ENCODE measurements at places on chromosomes 3 and 15.
A peak's percentile ranks its signal among the peaks of the same experiment; 100 is the strongest.

DNA sequence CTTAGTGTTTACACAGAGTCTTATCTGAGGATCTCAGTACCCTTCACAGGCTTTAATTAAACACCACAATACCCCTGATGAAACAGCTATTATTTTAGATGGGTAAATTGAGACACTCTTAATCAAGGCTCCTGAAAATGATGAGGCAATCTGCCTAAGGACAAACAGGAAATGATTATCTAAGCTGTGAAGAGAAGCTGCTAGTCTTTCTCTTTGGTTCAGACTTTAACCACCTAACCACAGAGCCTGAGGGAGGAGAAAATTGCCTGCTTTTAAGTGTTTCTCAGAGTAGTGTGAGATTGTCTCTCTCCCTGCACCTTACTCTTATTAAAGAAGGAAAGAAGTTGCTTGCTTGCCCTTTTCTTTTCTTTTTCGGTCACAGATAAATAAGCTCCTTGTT, 364.3 kb upstream of the ADAMTS9 start:
- DNase-seq = no peak

GRCh38 chr3:197750858-197751737, 1.4 kb downstream of the FYTTD1 start:
- no peak for DNase-seq

GRCh38 chr3:159787794-159788205, 200.8 kb upstream of the IL12A start:
- DNase-seq = no peak

- no peak for DNase-seq
These were observed 429.8 kb upstream of the PDZRN3 start for GRCh38 chr3:74054566-74054965.

GRCh38 chr15:63509056-63509954, 4.9 kb downstream of the USP3 start:
- no peak for DNase-seq

- no peak for DNase-seq
These were observed 51.9 kb downstream of the SLC41A3 start for GRCh38 chr3:126031981-126032471.

GRCh38 chr3:62805580-62806277, 69.5 kb downstream of the CADPS start:
- DNase-seq = no peak

DNA sequence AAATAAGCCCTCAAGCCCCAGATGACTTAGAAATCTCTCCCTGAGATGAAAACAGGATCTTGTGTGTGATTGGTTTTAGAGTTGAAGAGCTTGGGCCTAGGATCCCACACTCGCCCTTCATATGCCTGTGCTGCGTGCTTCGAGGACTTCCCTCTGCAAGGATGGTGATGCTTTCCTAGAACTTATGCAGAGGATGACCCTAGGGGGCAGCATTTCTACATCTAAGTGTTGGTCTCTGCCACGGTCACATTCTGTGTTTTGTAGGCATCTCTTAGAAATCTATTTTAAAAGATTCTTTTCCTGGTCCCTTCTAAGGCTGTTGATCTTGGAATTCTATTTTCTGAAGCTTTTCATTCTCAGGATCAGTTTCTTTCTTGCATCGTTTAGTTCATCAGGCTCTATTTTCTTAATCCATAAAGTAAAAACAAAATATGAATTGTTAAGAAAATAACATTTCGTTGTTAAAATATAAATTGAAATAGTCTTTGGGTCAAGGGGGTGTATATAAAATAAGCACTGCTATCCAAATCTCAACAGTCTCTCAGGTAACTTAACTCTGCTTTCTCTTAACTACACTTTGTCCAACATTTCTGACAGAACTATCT, 45.7 kb downstream of the WDR76 start:
- DNase-seq = no peak

- peak; percentile 3 for DNase-seq
These were observed 11.4 kb downstream of the FAM174B start for GRCh38 chr15:92643849-92644815.

DNA sequence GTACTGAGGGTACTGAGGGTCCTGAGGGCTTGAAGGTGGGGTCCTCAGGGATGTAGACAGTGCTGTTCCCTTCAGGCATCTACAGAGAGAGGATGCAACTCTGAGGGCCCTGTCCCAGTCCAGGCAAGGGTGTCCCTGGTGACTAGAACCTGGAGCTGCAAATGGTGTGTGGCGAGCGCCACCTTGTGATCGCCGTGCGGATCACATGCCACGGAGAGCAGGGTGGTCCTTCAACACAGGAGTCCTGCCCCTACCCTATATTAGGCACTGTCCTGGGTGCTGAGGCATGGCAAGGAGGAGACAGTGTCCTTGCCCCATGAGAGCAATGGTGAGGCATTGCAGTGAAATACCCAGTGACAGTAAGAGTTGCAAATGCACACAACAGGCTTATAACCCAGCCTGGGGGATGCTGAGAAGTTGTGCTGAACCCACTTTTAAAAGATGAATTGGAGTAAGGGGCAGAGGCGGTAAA, 23.6 kb downstream of the RHCG start:
- DNase-seq = no peak

DNA sequence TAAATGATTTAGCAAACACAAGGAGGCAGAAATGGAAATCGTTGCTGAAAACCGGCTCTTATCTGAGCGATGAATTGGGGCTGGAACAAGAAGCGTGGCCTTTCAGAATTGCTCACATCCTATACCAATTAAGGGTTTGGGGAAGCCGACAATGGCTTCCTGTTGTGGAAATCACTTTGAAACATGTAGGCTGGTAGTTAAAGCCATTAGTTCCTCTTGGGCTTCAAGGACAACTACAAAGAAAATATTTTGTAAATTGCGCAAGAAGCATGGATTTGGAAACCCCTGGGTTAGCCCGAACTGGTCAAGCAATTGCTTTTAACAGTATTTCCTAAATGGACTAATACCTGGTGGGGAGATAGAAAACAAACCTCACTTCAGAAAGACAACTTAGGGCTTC, 182.4 kb downstream of the ADAMTS9 start:
- no peak for DNase-seq

DNA sequence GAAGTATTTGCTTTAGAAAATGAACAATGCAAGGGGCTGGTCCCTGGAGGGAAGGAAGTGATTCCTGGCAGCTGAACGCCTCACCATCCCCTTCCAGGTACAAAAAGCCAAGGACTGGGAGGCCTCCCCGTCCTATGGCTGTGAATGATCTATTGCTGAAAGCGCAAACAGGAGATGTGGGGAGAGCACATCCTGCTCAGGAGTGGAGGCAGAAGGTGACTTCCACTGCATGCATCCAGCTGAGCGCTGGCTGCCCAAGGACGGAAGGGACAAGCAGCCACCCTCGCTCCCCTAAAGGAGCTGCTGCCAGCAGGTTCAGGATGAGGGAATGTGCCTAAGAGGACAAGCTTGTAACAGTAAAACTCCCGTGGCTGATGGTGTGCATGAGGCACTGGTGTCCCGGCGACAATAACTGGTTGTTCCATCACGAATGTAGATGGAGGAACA, 41.4 kb downstream of the ABTB1 start:
- DNase-seq = peak; percentile 69

GRCh38 chr3:194964809-194965208, 279.1 kb downstream of the FAM43A start:
- DNase-seq = no peak

GRCh38 chr15:56960116-56960515, 41.7 kb downstream of the TCF12 start:
- no peak for DNase-seq

DNA sequence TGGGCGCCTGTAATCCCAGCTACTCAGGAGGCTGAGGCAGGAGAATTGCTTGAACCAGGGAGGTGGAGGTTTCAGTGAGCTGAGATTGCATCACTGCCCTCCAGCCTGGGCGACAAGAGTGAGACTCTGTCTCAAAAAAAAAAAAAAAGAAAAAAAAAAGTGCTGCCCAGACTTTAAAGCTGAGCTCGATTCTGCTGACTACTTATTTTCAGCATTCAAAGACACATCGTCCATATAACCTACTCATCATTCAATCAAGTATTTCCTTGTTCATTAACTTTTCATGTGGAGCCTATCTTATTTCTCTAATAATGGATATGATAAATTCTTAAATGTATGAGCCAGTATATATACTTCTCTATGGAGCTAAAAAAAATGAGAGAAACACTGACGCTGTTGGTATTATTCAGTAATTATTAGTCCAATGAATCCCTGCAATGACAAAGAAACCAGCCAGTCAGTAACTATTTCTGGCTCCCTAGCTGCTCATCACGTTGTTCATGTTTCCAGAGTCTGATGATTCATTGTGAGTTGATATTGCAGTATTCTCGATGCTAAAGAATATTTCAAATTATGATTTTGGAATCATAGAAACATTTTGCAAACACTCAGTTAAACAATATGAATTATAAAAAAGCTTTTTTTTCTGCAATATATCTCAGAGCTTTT, 111.9 kb downstream of the RAP2B start:
- DNase-seq = no peak

DNA sequence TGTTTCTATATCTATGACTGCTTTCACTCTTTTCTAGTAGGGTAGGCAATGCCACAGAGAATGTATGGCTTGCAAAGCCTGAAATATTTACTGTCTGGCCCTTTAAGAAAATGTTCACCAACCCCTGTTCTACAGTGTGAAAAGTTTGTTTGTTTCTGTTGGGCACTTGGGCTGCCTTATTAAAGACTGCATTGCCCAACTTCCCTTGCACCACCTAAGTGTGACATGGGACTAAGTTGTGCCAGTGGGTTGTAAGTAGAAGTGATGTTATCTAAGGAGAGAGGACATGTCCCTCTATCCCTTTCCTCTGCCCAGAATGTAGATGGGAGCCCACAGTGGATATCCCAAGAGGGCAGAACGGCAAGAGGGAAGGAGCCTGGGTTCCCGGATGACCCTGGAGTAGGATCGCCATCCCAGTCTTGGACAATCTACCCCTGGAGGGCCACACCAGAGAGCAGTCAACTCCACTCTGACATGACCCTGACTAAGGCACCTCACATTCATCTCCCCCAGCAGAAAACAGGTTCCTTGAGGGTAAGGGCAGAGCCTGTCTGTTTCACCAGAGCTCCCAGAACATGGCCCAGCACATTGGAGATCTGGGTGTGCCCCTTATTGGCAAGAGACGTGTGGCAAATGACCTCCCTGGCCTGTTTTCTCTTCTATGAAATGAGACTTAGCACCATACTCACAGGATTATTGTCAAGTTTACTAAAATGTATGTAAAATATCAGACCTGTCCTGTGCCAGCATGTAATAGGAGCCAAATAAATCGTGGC, 138.8 kb downstream of the SMAD6 start:
- no peak for DNase-seq

- DNase-seq = no peak
These were observed 4.3 kb upstream of the AP3B2 start for GRCh38 chr15:82714016-82714415.

DNA sequence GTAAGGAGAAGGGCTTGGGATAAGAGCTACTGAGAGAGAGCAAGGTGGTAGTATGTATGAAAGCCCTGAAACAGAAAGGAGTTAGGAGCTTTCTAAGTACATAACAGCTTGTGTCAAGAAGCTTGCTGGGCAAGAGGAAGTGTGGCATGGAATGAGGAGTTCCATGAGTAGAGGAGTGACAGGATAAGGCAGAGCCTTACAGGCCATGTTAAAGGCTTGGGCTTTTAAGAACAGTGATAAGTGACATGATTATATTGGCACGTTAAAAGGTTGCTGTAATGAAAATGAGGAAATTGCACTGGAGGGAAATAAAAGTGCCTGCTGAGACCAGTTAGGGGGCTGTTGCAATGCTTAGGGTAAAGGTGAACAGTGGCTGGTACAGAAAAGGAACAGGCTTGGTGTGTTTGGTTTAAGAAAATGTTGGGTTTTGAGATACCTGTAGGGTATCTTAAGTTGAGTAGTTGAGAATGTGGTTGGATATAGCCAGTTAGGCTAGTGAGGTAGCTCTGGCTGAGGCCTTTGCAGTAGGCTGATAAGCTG, 49.0 kb downstream of the MEF2A start:
- DNase-seq = no peak

GRCh38 chr3:153029350-153029749, 132.7 kb upstream of the RAP2B start:
- DNase-seq = no peak

DNA sequence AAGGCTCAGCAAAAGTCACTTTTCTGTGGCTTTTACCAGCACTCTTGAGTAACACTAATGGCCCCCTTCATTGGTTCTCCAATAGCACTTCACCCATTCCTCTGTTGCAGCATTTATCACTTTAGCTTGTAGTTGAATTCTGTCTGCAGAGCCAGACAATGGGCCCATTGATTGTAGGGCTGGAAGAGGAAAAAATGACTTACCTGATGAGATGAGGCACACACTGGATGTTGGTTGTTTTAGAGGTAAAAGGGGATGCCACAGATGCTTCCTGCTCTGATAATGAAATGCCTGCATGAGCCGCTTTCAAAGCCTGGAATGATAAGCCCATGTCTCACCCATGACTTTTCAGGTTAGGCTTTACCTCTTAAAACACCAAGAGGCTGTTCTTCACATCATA, 64.3 kb downstream of the PLAAT1 start:
- DNase-seq = no peak

DNA sequence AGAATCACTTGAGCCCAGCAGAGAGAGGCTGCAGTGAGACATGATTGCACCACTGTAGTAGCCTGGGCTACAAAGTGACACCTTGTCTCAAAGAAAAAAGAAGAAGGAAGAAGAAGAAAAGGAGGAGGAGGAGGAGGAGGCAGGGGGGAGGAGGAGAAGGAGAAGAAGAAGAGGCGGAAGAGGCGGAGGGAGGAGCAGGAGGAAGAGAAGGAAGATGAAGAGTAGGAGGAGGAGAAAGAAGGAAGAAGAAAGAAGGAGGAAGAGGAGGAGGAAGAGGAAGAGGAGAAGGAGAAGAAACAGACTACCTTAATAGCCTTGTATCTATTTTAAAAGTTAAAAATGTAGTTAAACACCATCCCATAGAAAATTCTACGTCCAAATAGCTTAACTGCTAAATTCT, 19.1 kb upstream of the ARF4 start:
- DNase-seq = no peak

DNA sequence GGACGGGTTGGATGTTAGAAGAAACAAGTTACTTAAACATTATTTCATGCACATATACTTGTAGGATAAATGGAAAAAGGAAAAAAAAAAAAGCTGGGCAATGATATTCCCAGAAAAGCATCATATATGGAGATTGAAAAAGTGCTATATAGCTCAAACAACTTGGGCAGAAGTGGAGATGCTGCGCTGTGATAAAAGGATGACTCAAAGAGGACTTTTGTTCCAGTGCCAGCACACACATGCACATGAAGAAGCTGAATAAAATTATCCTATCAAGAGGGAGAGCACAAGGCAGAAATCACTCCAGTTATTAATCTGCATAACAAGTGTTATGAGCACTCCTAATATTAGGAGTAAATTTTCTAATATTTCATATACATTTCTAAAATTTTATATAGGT, 30.9 kb downstream of the FRMD4B start:
- no peak for DNase-seq

- DNase-seq = no peak
These were observed 463.8 kb downstream of the EDEM1 start for GRCh38 chr3:5651351-5651750.

All from DMS153 (cell line).